ENCODE measurements at places on chromosomes 16 and 17.

- peak; percentile 76 for DNase-seq
Measured at GRCh38 chr17:8994319-8994718, 27.0 kb upstream of the NTN1 start.

DNA sequence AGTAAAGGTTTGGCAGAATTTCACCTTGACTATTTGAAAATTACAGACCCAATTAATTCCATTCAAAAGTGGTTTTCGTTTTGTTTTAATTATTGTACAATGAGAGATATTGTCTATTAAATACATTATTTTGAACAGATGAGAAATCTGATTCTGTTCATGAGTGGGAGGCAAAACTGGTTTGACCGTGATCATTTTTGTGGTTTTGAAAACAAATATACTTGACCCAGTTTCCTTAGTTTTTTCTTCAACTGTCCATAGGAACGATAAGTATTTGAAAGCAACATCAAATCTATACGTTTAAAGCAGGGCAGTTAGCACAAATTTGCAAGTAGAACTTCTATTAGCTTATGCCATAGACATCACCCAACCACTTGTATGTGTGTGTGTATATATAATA lies 72.6 kb downstream of the CDK12 start:
- DNase-seq: no peak

GRCh38 chr17:77857613-77858012 lies 100.9 kb upstream of the TNRC6C start:
- no peak for DNase-seq

DNA sequence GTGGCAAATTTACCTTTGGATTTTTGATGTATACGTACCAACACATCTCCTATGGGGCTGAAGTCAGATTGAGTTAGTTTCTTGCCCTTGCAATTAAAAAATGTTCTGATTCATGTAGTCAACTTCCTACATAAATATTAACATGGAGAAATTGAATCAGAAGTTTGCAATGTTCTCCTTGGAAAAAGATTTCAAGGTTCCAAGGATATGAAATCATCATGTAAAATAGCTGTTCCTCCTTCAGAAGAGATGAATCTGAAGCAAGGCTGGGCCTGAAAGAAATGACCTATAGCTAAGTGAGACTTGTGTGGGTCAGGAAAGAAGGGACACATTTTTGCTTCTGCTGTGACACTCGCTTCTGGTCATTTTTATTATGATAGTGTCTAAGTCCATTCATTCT lies 131.7 kb downstream of the RGS9 start:
- no peak for DNase-seq

- peak; percentile 73 for DNase-seq
Measured at GRCh38 chr16:81315271-81316175, 761 bp downstream of the GAN start.
